Activated CD4-positive, alpha-beta T cell treated with anti-CD3 and anti-CD28 coated beads, Interleukin-2, amount 50 U/mL, for 1 hour (primary cell): ENCODE measurements at places on chromosomes 12 and 14.

GRCh38 chr14:65255583-65256461 is 153.5 kb upstream of the MAX start:
- DNase-seq = no peak

- DNase-seq = no peak
Measured at GRCh38 chr12:131381716-131382430, 329.0 kb upstream of the SFSWAP start.

DNA sequence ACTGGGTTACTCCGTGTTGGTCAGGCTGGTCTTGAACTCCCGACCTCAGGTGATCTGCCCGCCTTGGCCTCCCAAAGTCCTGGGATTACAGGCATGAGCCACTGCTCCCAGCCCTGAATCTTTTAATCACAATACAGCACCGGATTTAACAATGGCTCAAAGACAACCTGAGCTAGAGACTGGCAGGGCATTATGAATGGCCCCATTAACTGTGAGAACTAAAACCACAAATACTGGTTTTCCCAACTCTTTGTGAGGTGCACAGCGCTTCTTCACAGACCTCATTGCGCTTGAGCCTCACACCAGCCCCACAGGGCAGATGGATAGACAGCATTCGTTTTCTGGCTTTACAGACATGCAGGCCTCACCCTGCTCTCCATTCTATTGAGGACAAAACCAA is 107.0 kb upstream of the FKBP4 start:
- no peak for DNase-seq

DNA sequence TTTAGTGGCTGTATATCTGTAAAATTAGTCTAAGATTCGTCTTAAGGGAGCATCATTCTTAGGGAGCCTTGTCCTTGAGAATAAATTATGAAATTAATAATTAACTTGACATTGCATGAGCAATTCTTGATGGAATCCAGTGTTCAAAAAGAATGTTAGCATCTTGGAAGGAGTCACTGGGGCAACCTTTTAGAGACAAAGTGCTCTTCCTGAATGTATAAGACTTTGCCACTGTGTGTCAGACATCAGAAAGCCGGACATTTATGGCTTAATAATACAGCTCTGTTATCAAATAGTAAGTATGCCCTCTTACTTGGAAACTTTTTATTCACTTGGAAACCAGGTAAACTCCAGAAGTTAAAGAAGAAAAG is 83.3 kb downstream of the CCER1 start:
- DNase-seq = no peak

GRCh38 chr12:11954181-11954580 is 116.6 kb upstream of the BCL2L14 start:
- DNase-seq = no peak

DNA sequence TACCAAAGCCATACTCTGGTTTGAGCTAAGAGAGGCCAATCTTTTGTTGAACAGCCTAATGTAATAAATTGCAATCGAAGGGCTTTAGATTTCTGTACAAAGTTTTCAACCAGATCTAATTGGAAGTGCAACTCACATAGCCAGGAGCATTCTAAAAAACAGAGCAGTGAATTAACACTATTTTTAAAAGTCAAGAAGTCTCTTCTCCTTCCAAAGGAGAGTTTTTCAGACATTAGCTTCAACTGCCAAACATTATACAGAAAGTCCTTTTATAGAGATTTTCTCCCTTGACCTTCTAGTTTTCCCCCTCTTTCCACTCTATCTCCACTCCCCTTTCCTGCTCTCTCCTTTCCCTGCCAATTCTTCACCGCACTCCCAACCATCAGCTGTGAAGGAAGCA is 259.6 kb downstream of the NOVA1 start:
- no peak for DNase-seq

GRCh38 chr14:24858052-24858451 is 191.9 kb downstream of the STXBP6 start:
- no peak for DNase-seq

DNA sequence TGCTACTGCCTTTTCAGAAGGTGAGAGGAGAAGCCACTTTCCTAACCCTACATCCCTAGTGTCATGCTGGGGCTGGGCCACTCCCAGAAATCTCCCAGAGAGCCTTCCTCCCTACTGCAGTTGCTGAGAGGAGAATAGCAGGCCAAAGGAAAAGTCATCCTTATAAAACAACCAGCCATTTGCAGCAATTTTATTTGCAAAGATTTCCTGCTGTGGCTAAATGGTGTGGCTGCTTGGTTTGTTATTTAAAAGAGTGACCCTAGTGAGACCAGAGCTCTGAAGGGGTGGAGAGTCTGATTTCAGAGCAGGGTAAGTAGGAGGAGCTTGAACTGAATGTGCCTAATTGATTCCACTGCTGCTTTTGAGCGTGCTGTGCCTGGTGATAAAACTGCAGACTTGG is 232.0 kb downstream of the GRIN2B start:
- no peak for DNase-seq

GRCh38 chr12:128537668-128538067 is 270.7 kb downstream of the TMEM132C start:
- DNase-seq = no peak
